NCI-H345 (cell line): ENCODE measurements at places on chromosomes 12 and 14.

DNA sequence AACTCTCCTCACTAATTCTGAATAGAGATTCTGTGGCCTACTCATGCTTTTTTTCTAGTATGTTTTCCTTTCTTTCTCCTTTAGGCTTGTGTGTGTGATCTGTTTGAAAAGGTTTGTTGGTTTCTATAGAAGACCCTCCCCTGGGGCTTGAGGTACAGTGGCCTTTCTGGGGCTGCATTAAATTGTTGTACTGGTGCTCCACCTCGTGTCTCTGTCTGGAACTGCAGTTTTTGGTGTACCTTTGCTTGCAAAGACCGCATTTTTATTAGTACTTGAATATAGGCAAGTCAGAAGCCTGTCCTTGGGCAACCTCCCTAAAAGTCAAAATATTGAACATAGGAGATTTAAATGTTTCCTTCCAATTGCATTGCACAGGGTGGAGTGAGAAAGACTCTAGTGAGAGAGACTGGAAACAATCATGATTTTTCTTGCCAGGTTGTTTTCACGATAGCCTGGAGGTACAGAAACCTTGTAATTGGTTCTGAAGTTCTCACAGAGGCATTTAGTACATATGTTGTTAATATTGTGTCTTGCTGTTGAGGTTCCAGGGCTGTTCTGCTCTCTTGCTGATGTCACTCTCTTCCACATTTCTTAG is 39.0 kb downstream of the SLCO1B1 start:
- DNase-seq = peak; percentile 40

- peak; percentile 40 for DNase-seq
Measured at GRCh38 chr14:51776102-51776894, 84.1 kb upstream of the GNG2 start.

DNA sequence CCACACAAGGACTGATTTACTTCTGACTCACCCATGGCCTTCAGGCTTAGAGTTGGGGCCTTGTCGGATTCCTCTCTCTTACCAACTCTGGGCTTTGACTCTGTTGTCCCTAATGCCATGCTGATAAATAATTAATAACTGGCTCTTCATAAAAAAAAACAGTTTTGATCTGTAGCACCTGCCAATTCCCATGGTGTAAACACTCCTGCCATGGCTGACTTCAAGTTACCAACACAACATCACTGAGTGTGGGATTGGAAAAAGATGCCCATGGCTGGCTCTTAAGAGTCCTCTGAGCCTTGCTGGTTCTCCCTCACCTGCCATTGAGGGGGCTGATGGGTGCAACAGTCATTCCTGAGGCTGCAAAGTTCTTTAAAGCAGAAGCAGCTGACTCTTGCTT is 104.8 kb downstream of the KIF26A start:
- no peak for DNase-seq

DNA sequence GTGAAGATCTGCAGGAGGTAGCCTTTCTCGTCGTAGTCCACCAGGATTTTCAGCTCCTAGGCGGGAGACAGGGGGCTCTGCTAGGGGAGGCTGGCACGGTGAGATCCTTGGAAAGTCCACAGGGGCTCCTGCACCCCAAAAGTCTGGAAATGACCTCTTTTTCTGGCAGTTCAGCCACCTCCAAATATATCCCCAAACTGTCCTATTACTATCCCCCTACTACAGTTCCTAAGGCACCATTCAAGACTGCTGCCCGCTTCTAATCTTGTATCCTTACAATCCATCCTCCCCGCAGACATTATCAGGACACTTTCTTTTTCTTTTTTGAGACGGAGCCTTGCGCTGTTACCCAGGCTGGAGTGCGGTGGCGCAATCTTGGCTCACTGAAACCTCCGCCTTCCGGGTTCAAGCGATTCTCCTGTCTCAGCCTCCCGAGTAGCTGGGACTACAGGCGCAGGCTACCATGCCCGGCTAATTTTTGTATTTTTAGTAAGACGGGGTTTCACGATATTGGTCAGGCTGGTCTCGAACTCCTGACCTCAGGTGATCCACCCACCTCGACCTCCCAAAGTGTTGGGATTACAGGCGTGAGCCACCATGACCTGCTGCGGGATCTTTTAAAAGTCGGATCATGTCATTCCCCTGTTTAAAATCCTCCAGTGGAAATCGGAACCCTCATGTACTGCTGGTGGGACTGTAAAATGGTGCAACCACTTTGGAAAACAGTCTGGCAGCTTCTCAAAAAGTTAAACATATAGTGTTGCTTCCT is 18.5 kb downstream of the HPD start:
- DNase-seq = no peak

GRCh38 chr14:73714656-73715081 is 485 bp upstream of the PNMA1 start:
- DNase-seq = peak; percentile 42

- DNase-seq = no peak
Measured at GRCh38 chr12:21604245-21605101, at the start of gene GYS2. Gene GYS2 (minus strand): TSS chr12:21604847. CDS start chr12:21604592, 255 bp downstream.

DNA sequence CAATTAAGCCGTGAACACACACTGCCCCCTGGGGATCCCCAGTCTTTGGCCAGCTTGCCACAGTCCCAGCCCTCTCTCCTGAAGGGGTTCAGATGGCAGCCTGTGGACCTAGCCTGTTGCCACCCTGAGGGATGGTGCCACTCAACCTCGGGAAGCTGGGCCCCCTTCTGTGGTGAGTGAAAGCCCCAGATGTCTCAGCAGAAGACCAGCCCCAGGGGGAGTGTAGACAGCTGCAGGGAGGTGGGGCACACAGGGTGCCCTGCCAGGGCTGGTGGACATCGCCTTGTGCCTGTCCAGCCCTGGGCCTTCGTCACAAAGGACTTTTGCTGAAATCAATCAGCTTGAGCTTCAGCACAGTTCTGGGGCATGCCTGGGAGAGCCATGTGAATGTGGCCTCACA is 32.4 kb downstream of the C14orf132 start:
- DNase-seq = no peak

DNA sequence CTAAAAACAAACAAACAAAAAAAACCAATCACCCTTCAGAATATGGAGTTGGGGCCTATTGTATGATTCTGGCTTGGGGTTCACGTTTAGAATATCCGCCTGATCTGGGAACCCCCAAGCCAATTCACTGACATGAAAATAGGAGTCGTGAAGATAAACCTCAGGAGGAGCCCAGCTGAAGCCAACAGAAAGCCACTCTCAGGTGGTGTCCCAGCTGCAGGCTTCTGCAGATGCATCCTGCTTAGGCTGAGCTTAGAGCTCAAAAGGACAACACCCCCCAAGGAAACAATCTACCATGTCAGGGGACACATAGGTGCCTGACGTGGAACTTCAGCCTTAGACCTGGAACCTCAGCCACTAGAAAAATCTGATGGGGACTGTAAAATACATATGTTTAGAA is 51.9 kb downstream of the SYNE3 start:
- no peak for DNase-seq

DNA sequence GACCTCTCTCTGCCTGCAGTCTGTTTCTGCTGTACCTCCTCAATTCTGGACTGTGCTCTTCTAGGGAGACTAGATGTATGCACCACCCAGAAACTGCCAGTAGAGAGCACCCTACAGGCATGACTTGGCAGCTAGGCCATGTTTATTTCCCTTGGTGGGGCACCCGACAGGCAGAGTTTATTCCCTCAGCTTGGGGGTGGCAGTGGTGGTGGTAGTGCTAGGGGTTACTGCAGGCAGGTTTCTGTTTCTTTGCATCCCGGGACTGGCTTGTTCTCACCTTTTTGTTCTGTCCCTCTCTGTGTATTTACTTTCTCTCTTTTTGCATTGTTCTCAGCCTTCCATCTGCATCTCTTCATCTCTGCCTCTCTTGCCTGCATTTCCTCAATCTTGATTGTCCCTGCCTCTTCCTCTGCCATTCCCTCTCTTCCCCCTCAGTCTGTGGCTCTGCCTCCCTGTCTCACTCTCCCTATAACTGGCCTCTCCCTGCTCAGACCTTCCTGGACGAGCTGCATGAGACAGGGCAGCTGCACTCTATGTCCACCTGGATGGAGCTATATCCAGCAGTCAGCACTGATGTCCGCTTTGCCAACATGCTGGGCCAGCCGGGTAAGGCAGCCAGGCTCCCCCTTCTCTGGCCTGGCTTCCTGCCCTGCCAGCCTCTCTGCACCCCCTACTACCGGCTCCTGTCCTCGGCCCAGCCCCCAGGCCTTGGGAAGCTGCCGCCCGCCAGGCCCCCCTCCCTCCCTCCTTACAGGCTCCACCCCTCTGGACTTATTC is 13.8 kb downstream of the PRPF40B start:
- no peak for DNase-seq

- no peak for DNase-seq
Measured at GRCh38 chr12:2998789-2999264, 39.6 kb downstream of the TEAD4 start.

DNA sequence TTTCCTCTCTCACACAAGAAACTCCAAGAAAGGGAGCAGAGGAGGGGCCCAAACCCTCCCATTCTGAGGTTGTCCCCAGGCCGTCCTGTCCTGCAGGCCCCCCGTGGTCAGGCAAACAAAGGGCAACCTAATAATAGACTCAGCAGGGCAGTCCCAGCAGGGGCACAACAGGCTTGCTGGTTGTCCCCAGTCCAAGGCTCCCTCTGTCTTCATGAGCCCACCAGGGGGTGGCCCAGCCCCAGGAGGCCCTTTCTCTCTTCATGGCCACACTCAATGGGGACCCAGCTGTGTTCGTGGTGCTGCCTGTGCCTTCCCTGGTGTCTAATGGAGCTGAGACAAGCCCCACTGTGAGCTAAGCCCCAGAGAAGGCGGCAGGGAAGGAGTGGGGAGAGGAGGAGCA is 359.9 kb downstream of the ADGRD1 start:
- DNase-seq = no peak

- DNase-seq = peak; percentile 88
Measured at GRCh38 chr12:56635806-56636674, 5.9 kb upstream of the BAZ2A start.

GRCh38 chr14:103527408-103528145 is 1.4 kb upstream of the TRMT61A start:
- DNase-seq = no peak

DNA sequence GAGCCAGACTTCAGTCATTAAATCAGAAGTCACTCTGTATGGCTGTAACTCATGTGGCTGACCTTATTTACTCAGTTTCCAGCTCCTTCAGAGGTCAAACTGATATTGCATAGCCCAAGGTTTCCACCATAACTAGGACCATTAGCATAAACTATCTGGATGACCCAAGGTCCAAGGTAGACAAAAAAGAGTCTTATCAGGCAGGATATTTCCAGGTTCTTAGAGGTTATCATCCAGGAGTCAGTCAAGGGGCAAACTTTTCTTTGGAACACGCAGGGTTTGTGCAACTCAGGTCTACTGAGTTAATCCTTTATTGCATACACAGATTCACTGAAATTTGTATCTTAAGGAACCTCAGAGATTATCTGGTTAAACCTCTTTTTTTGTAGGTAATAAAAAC is 66.5 kb downstream of the AVPR1A start:
- DNase-seq = no peak

GRCh38 chr12:16600525-16600924 is 5.4 kb downstream of the LMO3 start:
- DNase-seq = peak; percentile 27

GRCh38 chr12:94786906-94787305 is 136.5 kb upstream of the TMCC3 start:
- no peak for DNase-seq
